ENCODE measurements at places on chromosomes 16 and 17.

- no peak for DNase-seq
These were observed 411.7 kb downstream of the HS3ST3B1 start for GRCh38 chr17:14712611-14713021.

DNA sequence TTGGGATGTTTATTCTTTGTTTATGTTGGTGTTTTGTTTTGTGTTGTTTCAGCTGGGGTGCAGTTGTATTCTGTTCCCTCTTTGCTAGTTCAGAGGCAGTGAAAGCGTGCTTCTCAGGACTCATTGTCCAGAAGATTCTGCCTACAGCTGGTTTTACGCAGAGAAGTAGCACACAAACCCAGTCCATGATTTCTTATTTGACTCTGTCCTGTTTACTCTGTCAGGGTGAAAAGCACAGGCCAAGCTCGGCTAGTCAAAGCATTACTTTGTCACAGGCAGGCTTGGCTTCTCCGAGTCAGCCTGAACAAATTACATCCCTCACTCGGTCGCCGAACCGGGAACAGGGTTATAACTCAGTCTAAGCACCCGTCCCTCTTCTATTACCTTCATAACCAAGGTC lies 435.0 kb downstream of the MAF start:
- no peak for DNase-seq

GRCh38 chr17:57391857-57392471 lies 135.6 kb downstream of the MSI2 start:
- no peak for DNase-seq

- no peak for DNase-seq
These were observed 17.9 kb downstream of the KPNA2 start for GRCh38 chr17:68053231-68054013.

DNA sequence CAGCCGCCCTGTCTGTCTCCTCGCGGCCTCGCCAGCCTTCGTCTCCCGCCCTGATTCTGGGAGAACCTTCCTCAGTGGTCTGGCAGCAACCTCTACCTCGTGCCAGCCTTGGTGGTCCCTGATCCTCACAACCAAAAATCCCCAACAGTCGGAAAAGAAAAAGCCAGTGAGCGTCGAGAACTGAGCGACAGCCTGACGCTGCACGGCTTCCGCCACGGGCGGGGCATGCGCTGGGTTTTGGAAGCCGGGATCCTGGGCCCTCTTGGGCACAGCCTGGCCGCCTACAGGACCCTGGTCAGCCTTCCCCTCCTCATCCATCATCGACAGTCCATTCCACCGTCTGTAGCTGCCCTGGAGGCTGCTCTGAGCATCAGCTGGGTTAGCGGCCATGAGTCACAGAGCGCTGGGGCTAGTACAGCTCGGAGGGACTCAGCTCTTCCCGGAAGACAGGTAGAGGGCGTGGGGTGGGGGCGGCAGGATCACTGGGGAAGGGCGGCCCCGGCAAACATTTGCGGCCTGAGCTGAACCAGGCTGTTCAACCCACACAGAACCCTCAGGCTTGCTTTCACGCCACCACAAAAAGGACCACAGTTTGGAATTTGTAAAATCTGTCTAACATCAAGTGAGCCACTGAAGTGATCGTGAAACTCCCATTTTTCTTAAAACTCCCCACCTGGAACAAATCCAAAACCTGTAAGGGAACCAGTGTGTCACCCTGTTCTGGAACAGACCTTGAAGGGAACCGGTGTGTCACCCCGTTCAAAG lies 55.4 kb upstream of the DOC2B start:
- DNase-seq: no peak

- no peak for DNase-seq
These were observed 7.7 kb upstream of the RAB37 start for GRCh38 chr17:74729368-74729767.

GRCh38 chr16:65782611-65783600 lies 583.6 kb upstream of the CDH5 start:
- DNase-seq: no peak
